GM06990 (cell line): ENCODE measurements at places on chromosomes 6 and 20.

DNA sequence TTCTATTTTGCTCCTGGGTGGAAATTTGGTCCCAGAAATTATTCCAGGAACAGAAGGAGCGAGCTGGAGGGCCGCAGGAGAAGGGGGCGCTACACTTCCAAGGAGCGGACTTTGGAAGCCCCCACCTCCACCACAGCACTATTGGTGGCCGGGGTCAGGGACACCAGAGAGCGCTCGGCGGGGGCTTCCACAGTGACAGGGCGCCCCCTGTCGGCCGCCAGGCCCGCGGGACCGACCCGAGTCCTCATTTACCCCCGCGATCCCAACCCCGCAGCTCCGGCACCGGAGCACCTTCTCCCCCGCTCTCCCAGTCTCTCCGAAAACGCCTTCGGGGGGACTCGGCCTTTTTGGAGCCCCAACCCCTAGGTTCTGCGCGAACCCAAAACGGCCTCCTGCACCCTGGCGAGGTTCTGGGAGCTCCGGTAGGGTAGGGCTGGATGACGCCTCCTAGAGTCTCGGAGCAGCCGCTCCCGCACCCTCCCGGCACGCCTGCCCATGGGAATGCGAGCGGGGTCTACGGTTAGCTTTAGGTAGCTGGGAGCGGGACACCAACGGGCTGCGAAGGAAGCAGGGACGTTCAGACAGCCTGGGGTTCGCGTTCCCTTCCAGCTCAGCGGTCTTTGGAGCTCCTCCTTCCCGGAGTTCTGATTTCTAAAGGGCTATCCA, 2.4 kb upstream of the FOXA2 start:
- peak; percentile 43 for DNase-seq

DNA sequence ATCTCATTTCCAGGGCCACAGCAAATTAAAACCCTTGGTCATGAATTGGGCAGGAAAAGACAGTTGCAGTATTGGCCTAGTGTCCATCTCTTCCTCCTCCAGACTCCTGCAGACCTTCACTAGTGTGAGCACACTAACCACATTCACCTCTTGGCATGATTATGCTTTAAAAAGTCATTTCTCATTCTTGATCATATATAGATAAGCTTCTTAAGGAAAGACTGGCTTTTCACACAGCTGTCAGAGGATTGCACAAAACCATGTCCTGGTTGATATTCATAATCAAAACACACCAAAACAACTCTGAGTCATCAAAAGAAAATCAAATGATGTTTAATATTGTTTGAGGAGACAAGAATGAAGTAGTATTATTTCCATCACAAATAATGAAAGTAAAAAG, 52.1 kb downstream of the TMEM200A start:
- DNase-seq, result no peak

DNA sequence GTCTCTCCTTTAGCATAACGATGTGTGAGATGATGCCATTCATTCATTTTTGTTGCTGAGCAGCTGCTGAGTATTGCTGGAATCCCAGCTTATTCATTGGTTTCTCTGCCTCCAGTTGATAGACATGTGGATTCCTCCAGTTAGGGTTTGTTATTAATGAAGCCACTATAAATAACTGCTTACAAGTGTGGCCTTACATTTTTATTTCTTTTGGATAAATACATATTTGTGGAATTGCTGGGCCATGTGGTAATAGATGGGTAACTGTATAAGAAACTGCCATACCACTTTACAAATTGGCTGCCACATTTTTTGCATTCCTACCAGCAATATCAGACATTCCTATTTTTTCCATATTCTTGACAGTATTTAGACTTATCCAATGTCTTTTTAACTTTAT, 2.6 kb upstream of the HLA-B start:
- no peak for DNase-seq

GRCh38 chr6:47144306-47144705, 102.2 kb upstream of the ADGRF1 start:
- DNase-seq, result no peak

GRCh38 chr6:41176189-41176588, 13.3 kb upstream of the TREM2 start:
- DNase-seq, result no peak

DNA sequence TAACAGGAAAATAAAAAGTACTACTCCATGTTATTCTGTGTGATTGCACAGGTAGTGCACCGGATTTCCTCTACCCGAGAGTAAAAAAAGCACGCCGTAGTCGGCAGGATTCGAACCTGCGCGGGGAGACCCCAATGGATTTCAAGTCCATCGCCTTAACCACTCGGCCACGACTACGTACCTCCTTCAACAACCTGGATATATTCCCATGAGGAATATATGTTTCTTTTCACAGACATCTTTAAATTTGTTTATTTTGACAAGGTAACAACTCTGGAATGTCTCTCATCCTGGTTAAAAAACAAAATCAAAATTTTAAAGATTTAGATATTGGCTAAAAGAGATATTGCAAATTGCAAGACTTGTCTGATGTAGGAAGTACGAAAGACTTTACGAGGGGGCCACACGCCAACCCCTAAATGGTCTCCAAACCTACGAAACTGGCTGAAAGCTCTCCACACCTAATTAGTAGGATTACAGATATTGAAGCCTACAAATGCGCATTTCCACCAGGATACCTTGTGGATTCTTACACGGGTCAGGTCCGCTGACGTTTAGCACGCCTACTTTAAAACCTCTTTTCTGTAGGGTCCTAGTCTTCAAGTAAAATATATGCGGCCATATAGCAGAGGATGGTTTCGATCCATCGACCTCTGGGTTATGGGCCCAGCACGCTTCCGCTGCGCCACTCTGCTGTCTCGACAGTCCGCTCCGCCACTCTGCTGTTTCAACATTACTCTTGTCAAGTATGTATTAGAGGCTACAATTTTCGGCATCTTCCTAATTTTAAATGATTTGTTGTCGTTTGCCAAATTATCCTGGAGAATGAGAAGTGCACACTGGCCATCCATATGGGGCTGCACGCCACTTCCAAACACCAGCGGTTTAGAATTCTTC, 52.2 kb upstream of the BTN3A2 start:
- DNase-seq, result peak; percentile 85

DNA sequence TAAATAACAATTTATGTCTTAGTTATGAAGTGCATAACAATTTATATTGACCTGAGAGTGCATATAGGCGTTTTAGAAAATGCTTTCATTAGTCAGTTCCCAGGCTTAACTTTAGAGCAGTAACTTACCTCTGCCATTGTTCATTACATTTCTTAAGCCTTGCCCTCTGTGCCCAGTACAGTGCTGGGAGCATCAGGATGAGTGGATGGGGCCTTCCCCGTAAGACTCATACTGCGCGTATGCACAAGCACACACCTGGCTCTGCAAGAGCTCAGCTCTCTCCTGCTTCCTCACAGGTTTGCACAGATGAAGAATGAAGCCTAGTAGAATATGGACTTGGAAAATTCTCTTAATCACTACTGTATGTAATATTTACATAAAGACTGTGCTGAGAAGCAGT, 125.0 kb downstream of the MAP3K4 start:
- DNase-seq, result no peak

- no peak for DNase-seq
Measured at GRCh38 chr6:169545982-169546381, 155.8 kb downstream of the WDR27 start.

GRCh38 chr6:121835662-121836061, 400.2 kb downstream of the GJA1 start:
- DNase-seq, result no peak

DNA sequence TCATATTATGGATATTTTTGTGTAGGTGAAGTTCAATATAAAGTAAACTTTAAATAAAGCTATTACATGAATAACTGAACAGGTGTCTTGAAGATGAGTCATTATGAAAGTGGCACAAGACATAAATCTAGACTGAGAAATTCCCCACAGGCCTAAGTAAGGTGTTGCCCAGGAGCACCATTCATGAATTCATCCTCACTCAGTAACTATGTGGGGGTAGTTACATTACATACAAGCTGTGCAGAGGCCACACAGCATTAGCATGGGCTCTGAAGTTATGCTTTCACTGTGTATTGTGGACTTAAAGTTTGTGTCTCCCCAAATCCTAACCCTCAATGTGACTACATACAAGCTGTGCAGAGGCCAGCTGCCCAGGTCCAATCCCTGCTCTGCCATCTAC, 65.9 kb downstream of the BCAS1 start:
- peak; percentile 66 for DNase-seq

GRCh38 chr6:132236744-132237143, 164.5 kb downstream of the MOXD1 start:
- DNase-seq, result no peak

- DNase-seq, result no peak
Measured at GRCh38 chr6:21438986-21439352, 154.6 kb upstream of the SOX4 start.

- DNase-seq, result no peak
Measured at GRCh38 chr20:8413691-8414090, 281.6 kb downstream of the PLCB1 start.

DNA sequence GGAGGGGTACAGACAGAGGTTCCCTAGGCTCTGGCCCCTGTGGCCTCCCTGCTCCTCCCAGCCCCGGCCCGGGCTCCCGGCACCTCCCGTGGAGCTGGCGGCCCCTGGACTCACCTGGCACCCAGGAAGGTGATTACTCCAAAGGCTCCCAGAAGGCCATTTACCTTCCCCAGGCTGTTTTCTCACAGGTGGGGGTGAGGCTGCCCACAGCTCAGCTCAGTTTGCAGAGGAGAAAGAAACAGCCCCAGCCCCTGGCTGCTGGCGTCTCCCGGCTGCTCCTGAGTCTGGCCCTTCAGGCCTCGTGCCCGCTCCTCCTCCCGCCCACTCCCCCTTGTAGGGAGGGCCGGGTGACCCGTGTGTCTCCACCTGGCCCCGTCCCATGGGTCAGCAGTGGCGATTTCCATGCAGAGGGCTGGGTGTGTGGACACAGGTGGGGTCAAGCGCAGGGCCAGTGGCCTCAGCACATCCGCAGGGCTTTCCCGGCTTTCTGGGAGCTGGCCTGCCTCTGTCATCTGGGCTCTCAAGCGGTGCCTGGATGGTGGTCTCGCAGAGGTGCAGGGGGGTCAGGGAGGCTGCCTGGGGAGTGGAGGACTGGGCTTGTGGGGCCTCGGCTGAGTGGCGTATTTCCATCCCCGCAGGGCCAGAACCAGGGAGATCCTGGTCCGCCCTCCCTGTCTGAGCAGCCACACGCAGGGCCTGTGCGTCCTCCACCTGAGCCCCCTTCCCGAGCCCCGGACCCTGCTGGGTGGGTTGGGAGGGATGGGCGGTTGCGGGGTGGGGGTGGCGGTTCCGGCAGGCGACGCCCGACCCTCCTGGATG, 20.2 kb upstream of the GATA5 start:
- DNase-seq, result no peak
